ENCODE measurements at places on chromosomes 16 and 17.

DNA sequence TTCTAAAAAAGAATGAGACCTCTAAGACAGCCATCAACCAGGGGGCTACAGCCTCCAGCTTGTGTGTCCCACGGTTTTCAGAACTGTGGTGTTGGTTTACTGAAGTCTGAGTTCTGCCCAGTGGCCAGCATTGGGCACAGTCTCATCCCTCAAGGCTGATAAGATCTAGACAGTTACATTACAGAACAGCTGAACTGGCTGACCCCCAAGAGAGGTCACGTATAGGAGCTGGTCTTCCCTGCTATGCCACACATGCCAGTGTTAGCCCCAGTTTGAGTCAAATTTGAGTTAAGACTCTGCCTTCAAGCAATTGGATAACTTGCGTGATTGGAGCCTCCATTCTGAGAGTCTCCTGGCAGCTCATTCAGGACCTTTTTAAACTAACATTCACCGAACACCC lies 14.8 kb upstream of the NUP93 start:
- DNase-seq = no peak

DNA sequence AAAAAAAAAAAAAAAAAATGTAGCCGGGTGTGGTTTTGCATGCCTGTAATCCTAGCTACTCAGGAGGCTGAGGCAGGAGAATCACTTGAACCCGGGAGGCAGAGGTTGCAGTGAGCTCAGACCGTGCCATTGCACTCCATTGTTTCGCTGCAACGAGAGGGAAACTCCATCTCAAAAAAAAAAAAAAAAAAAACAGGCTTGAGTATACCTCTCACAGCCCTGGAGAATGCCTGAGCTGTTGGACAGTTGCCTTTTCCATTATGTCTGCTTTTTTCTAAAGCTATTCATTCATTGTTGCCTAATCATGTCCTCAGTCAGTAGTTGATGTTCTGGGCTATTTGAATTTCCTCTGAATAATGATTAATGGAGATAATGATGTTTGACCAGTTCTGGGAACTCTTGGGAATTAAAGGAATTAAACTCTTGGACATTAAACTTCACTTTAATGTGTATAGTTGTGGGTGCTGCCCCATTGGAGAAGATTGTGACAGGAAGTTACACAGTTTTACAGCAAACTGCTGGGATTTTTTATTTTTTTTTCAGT lies 11.8 kb downstream of the HMOX2 start:
- DNase-seq = no peak

GRCh38 chr17:422196-422930 lies 69.8 kb upstream of the RPH3AL start:
- DNase-seq = no peak

GRCh38 chr16:86227801-86228200 lies 282.5 kb upstream of the FOXF1 start:
- no peak for DNase-seq

DNA sequence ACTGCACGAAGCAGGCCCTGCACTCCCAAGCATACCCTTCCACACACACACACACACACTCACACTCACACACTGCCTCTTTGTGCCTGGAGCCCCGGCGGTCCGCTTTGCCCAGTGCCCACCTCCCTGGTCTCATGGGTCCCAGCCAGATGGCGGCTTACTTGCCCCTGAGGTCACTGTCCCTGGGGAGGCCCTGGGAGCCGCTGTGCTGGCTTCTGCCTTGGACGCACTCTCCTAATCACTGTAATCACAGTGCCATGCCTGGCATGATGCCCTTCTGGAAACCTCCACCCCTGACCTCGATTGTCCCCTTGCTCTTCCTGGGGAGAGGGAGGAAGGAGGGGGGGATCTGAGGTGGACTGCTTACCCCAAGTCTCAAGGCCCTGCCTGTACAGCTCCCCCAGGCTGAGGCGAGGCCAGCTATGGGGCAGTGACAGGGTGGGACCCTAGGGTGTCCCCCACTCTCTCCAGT lies 36.0 kb downstream of the ARHGAP23 start:
- no peak for DNase-seq

DNA sequence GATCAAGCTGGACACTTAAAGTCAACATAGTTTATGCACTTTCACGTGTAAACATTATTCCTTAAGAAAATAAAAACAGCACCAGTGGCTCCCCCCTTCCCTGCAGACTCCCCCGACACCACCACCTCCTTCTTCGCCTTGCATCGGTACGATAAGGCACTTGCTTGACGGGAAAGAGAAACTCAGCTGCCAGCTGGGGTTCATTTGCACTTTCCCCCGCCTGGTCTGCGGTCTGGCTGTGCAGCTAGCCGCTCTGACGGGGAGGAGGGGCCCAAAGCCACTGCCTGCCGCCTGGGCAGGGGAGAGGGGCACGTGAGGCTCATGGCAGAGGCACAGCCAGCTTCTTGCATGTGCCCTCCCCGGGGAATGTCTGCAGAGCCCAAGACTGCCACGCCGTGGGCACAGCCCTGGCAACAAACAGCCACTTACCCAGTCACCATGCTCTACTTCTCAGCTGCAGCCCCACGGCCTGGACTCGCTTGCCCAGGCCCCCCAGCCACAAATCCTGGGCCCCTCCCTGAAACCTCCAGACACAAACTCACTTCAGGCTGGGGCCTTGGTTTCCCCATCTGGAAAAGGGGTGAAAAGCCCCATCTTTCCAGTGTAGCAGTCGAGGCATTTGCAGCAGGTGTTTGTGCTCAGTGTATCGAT lies 16.5 kb upstream of the PRM1 start:
- no peak for DNase-seq

DNA sequence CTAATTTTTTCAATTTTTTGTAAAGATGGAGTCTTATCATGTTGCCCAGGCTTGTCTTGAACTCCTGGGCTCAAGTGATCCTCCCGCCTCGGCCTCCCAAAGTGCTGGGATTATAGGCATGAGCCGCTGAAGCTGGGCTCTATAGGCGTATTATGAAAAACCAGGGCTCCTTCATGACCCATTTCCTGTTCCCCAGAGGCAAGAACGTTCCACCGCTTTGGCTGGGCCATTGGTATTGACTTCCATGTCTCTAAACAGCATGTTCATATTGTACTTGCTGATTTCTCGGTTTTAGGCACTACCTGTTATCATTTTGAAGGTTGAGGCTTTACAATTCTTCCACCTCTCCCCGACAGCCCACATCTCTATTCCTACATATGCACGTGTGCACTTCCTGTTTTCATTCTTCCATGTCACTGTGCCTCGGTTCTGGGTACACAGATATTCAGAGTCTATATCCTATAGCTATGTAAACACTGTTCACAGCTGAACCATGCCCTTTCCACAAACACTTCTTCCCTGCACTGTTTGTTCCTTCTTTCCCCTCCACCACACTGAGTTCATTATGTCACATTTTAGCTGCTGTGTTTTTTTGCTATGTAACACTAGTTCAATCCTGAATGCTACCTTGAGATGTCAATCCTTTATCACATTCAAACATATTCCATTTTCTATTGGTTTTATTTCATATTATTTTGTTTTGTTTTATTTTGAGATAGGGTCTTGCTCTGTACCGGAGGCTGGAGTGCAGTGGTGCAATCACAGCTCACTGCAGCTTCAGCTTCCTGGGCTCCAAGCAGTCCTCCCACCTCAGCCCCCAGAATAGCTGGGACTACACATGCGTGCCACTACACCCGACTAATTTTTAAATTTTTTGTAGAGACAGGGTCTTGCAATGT lies 16.8 kb upstream of the MAPK3 start:
- DNase-seq = no peak

DNA sequence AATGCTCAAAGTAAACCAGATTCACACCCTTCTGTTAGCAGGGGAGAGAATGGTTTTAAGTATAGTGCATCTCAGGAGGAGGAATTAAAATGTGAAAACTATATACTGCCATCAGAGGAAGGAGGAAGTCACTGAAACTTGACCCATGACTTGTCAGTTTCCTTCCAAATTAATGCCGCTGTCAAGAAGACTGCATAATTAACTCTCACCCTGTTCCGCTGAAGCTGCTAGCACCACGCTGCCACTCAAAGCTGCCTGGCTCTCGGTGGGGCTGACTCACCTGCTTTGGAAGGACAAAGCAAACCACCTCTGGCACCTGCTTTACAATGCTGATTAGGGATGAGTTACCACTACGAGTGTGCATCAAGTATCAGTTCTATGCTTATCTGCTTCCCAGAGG lies 37.8 kb upstream of the ULK2 start:
- no peak for DNase-seq

GRCh38 chr17:77634710-77635109 lies 323.8 kb upstream of the TNRC6C start:
- no peak for DNase-seq

DNA sequence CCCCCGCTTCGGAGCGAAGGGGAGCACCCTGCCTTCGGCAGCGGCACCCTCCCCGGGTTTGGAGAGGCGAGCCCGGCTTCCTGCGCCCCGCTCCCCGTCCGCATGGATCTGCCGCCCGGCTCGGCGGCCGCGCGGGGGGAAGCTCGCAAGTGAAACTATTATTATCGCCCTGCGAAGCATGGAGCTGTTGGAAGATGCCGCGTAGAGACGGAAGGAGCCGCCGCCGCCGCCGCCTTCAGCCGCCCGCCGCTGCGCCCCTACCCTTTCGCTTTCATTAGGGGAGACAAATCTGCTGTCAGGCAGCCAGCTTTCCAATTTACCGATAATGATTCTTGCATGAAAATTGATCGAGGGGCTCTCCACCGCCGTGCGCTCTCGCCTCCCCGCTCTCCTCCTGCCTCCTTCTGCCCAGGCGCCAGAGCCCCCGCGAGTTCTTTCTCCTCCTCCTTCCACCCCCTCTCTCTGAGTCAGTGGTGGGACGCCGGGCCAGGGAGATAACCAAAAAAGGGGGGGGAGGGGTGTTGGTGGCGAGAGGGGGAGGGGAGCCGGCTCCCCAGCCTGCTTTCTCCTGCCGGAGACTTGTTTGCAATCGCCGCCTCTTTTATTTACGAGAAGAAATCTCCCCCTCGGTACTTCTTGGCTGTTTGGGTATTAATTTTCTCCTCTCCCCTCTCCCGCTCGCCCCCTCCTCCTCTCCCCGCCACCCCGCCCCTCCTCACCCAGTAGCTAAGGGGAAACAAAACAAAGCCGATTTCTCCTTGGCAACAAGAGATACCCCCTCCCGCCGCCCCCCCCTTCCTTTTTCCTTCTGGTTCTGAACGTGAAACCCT lies 58.0 kb upstream of the GSE1 start:
- no peak for DNase-seq

GRCh38 chr17:41131979-41132378 lies 8.0 kb upstream of the KRTAP4-12 start:
- no peak for DNase-seq

- DNase-seq = no peak
These were observed 171.6 kb downstream of the ZNF18 start for GRCh38 chr17:11825572-11826209.

DNA sequence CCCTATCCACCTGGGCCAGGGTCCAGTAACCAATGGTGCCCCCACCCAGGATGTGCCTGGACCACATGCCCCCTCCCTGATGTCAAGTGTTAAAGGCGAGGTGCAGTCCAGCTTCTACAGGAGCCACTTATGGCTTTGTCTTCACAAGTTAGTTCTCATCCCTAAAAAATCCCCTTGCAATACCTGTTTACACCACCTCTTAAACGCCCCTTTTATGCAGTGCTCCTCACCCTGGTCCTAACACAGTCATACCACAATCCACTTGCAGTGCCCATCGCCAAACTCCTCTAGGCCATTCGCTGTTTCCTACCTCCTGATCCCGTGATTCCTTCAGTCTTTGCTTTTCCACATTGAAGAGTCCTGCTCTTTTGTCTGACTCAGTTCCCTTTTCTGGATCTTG lies 7.1 kb downstream of the GLYR1 start:
- no peak for DNase-seq
